ENCODE measurements at places on chromosomes 2 and 18. TPM values are rescaled to one million over a fixed set of nuclear protein-coding genes. Genes with fewer than 3 reads are reported as not detected.

DNA sequence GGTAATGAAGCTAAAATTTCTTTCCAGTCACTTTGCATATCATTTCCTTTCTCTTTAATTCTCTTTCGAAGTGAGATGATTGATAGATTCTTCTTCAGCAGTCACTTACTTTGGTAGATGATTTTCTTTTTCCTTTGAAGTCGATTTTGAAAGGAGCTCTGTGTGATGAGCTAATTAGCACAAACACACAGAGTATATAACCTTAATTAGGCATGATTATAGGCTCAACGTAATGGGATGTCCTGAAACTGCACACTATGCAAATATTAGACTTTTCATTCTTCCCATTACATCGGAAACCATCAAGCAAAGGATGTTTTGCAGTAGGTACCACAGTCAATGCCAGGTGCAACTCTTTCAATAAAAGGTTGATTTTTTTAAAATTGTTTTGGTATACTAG is 6.4 kb upstream of the CTLA4 start:
- no peak for DNase-seq

Gene AQP12A
- not detected for total RNA-seq

- DNase-seq = no peak
Observed at GRCh38 chr2:143530758-143531157, 401.5 kb downstream of the ARHGAP15 start.

DNA sequence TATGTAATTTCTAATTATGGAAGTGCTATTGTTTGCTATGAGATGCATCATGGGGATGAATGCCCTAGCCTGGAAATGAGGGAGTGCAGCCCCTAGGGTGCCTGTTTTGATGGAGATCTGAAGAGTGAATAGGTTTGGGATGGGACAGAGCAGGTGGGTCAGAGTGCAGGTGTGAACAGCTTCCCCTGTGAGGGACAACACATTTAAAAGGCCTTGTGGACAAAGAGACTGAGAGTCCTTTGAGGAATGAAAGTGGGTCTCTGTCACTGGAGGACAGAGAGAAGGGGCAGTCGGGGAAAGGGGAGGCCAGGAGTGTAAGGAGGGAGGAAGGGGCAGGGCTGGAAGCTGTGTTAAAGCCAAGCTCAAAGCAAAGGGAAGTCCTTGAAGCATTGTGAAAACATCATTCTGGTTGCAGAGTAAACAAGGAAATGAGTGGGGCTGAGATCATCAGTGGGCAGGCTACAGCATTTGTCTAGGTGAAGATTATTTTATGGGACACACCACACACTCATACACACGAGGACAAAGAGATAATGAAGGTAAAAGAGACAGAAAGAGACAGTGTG is 877.6 kb downstream of the SLC4A3 start:
- peak; percentile 68 for DNase-seq

DNA sequence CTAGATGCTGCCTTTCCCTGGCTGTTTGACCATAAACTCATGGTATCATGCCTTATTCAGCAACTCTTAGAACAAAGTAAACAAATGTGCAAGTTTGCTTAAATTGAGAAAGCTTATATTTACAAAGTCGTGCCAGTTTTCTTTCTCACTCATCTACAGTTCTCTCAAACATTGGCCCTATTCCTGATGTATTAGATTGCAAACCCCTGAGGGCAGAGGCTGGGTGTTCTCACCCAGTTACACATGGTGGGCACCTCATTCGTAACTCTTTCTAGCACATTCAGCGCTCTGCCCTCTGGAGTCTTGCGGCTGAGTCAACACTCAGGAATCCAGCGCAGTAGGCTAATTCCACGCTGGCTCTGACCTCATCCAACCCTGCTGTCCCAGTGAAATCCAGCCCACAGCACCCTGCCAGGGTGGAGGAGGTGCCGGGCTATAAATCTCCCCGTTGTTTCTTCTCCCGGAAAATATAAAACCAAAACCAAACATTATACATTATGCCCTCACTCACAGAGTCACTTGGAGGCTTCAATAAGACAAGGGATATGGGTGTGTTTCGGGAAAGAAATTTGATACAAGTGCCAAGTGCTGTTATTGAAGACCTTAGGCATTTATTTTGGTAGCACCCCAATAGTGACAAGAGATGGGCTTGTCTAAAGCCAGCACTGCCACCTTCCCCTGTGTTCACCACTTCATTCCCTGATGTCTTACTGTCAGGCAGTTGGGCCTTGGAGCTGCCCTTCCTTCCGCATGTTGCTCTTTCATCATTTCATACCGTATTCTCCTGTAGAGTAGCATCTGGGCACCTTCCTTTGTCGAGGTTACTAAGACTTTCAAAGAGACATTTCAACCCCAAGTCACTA is 287.4 kb downstream of the PRKCE start:
- DNase-seq = peak; percentile 98

- DNase-seq = no peak
Observed at GRCh38 chr2:1631292-1632001, 112.9 kb downstream of the PXDN start.

Gene EMILIN1
- 6.0 TPM for total RNA-seq

DNA sequence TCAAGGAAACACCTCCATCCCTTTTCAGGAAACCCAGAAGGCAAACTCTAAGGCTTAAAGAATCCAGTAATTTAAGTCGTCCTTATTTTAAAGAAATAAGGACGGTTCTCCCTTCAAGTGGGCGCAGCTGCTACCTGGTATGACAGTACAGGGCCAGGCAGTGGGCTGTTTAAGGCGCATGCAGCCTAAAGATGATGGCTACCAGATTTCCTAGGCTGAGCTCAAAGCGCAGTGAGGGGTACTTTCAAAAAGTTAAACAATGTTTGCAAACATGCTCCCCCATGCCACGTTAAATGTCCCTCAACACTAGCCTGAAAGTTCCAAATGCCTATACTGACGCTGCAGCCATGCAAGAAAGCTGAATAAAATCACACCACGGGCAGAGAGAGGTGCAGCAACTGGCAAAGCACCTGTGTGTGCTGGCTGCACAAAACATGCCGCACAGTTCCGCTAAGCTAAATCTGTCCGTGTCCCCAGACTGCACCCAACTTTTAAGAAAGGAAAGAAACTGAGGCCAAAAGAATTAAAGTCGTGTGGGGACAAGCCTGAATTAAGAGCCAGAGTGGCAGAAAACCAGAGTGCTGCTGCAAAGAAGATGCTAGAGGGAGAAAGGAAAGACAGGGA is 583 bp downstream of the HIBCH start:
- DNase-seq = peak; percentile 11

Gene NTSR2
- not detected for total RNA-seq

- no peak for DNase-seq
Observed at GRCh38 chr2:37907501-37908225, 17.4 kb upstream of the RMDN2 start.

Gene SIX3
- 0.24 TPM for total RNA-seq

- DNase-seq = no peak
Observed at GRCh38 chr2:161979490-161979889, 94.5 kb downstream of the DPP4 start.

DNA sequence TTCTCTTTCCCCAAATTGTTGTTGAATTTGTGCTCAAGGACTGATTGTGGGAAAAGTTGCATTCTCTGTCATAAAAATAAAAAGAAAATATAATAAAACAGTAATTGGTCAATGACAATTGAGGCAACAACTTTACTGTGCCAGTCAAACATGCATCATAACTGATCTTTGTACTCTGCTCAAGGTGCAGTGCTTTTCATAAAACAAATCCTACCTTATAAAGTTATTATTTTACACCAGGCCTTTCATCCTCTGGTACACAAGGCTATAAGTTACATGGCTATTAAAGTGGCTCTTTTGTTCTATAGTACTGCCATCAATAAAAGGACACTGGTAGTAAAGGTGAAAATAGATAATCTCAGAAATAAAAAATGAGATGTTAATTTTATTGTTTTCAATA is 761.9 kb downstream of the SATB2 start:
- no peak for DNase-seq

Gene CYS1
- total RNA-seq = 2.1 TPM

DNA sequence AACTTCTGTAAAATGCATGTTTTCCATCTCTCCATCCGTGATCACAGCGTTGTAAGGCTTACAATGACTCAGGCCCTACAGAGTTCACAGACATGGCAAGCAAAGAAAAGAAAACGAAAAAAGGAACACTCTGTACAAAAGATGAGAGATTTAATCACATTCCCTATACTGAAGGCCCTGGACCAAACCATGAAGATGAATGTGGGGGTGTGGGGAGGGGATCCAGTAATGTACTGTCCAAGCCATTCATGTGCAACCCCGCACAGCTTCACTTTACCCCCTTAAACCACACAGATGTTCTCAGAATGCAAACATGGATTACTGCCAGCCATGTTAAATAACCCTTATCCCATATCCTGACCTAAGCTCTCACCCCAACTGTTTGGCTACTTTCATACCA is 391.1 kb downstream of the NCKAP5 start:
- DNase-seq = peak; percentile 40

Gene PLEK
- not detected for total RNA-seq

DNA sequence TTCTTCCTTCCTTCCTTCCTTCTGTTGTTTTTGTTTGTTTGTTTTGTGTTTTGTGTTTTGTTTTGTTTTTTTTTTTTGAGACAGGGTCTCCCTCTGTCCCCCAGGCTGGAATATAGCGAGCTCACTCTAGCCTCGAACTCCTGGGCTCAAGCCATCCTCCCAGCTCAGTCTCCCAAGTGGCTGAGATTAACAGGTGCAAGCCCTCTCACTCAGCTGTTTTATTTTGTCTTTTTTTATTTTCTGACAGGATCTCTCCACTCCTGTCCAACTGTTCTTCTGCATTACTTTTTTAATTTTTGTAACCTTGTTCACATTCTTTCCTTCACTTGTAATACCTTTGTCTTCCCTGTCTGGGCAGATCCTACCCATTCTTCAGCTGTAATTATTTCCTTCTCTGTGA is 23.6 kb downstream of the MAP3K20 start:
- no peak for DNase-seq

GRCh38 chr18:75544496-75544895 is 117.0 kb upstream of the SMIM21 start:
- peak; percentile 77 for DNase-seq

Gene PDCD1
- total RNA-seq = not detected

DNA sequence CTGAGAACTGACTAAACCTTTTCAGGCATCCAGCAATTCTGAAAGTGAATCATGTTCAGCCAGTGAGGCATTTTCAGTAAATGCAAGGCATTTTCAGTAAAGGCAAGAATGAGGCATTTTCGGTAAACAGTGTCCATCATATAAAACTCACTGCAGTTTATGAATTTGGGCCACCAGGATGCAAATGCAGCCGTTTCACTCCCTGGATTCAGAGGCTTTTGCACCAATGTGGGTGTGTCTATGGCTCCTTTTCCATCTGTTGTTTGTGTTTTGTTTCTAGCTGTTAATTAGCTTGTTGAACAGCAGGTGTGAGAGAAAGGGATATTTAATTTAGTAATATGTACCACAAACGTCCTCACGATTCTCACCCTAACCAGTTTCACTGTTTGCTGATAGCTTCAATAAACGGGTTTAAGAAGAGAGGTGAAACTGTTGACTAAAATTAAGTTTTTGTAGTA is 116.3 kb upstream of the PGAP1 start:
- DNase-seq = no peak

Gene EFR3B
- total RNA-seq = 4.3 TPM

Measured in Daoy (cell line).